Stimulated activated CD4-positive, alpha-beta T cell treated with anti-CD3 and anti-CD28 coated beads, TNF-alpha, amount 100 ng/mL, for 1 hour (primary cell): ENCODE measurements at places on chromosomes 3 and 15.
A peak's percentile ranks its signal among the peaks of the same experiment; 100 is the strongest.

DNA sequence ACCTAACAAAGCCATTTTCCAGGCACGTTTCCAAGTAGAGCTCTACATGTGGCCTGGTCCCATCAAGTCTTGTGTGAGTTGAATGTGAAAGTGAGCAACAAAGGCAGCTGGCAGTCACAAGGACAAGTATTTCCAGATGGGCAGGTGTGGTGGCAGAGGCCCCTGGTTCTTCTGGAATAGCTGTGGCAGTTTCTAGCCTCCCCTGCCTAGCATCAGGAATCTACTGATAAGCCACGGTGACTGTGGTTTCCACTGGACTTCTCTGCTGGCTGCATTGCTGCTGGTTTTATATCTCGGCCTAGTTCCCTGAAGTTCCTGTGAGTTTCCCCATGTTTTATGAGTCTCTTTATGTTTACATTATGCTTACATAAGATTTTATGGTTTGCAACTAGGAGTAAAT lies 117.7 kb downstream of the GOLIM4 start:
- DNase-seq: no peak

- DNase-seq: peak; percentile 33
Measured at GRCh38 chr15:45200799-45201556, 13.2 kb upstream of the SHF start.

GRCh38 chr15:33810073-33810595 lies 158.2 kb upstream of the CHRM5 start:
- no peak for DNase-seq

DNA sequence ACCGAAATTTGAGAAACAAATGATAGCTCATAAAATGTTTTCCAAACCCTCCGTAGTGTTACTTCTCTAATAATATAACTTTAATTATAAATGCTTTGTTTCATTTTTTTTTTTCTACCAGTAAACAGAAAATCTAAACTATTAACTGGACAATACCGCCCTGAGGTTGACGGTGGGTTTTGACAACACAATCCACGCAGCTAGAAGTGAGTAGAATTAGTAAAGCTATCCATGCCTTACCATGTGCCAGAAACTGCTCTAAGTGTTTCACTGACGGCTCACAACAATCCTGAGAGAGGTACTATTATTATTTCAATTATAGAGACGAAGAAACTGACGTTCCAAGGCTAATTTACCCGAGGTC lies 410 bp downstream of the NDUFAF1 start:
- no peak for DNase-seq

DNA sequence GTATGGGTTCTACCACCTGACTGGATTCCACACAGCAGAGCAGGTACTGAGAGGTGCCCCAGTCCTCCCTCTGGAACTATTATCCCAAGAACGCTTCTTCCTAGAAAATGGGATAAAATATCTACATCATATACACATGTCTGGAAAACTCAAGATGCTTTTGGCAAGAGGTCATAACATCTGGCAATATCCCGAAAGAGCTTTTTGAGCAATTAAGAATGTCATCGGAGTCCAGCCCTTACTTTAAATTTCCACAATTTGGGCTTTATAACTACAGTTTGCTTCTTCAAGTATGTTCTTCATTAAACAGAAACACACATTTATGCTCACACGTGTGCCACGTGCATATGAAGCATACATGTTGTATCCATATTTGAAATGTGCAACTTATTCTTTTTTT lies 365.9 kb upstream of the THBS1 start:
- no peak for DNase-seq

DNA sequence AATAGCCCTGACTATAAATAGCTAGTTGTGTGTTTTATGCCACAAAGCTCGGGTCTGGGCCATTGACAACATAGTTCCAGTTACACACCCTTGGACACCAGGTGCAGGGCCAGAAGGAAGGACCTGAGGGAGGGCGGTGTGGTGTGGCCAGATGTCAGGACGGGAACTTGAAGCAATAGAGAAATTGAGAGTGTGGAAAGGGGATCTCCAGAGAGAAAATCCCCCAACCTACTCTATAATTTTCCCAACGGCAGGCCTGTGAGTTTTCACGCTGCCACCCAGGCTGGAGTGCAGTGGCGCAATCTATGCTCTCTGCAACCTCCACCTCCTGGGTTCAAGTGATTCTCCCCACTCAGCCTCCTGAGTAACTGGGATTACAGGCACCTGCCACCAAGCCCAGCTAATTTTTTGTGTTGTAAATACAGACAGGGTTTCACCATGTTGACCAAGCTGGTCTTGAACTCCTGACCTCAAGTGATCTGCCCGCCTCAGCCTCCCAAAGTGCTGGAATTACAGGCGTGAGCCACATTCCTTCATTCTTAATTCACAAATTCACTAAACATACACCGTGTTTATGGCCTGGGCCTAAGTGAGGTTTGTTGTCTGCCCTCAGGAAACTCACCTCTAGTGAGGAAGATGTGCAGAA lies 70.8 kb upstream of the KLF13 start:
- DNase-seq: no peak

DNA sequence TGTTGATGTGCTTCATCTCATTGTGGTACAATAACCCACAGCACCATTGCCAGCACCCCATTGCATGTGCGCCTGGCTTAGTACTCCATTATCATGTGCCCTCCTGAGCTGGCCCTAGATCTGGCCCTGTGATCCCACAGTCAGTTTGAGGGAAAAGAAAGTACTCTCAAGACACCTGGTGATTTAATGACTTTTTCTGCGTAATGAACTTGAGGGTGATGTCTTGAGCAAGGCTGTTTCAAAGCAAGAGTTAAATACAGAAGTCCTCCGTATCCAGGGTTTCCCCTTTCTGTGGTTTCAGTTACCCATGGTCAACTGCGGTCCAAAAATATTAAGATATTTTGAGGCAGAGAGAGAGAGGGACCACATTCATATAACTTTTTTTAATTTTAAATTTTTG lies 16.3 kb downstream of the C3orf20 start:
- DNase-seq: no peak

DNA sequence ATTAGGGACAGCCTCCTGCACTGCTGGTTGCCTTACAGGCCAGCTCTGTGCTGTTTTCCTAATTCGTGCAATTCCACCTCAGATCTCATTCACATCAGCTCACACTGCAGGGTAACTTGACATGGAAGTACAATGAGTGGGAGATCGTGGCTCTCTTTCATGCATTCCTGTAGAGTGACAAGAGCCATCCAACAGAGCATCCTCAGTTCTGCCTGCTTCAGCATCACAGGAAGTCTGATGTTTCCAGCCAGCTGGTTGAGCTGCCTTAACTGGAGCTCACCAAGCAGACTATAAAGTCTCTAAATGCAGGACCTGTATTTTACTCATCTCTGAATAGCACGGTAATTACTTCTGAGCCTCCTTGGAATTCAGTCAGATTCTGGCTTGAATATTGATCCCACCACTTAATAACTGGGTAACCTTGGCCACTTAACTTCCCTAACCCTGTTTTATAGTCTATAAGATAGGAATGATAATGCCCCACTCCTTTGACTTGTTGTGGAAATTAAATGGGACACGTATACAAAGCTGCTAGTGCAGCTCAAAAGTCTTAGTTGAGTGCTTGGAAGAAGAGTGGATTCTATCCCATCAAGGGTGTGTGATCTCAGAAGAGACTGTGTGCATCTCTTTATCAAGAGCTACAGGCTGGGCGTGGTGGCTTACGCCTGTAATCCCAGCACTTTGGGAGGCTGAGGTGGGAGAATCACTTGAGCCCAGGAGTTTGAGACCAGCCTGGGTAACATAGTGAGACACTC lies 1.4 kb upstream of the DIS3L start:
- DNase-seq: no peak

DNA sequence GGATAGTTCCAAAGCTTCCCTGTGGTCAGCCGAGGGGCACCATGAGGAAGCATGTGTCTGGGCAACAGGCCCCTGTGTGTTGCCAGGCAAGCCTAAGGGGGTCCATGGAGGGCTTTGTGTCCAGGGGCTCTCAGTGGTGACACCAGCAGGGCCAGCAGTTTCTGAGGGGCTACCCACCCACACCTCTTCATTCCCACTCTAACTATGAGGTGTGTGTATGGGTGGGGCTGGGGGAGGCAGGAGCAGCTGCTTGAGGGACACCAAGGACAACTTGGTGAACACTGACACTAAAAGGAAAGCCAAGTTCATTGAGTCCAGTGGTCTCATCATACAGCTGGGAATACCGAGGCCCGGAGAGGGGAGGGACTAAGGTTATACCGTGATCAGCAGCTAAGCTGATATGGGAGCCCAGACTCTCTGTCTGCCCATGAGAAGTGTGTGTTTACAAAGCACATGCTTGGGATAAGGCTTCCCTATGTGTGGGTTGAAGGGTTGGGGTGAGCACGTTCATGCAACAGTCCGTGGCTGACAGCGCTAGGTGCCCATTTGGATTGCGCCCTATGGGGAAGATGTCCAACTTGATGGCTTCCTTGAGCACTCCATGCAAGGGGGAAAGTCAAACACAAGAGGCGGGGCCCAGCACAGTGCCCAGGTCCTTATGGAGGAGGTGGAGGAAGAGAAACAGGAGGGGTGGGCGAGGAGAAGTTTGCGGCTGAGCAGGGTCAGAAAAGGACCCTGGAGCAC lies 34.8 kb upstream of the CHRNB4 start:
- no peak for DNase-seq

DNA sequence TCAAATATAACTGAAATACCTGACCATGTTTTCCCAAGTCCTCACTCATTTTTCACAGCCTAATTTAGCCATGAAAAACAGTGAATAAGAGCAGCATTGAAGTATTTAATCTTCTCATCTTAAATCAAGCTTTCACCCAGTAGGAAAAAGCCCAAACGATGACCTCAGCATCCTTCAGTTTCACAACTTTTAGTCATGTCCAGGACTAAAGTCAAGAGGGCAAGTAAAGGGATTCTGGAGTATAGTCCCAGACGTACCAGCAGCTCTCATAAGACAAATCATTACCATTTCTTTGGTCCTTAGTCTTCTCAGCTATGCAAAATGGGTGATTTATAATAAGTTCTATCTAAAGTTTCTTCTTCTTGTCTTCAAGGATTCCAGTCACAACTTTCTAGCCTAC lies 237.3 kb downstream of the IL5RA start:
- DNase-seq: no peak

DNA sequence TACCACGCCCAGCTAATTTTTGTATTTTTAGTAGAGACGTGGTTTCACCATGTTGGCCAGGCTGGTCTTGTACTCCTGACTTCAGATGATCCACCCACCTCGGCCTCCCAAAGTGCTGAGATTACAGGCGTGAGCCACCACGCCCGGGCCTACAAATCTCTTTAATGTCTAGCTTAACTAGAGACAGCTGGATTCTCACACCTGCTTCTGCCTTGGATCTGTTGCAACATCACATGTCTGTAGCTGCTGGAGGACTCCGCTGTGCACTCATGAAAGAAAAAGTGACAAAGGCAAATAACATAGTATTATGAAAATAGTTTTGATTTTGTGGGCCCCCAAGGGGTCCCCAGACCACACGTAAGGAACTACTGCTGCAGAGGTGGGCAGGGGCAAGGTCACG lies 85.9 kb downstream of the NCEH1 start:
- DNase-seq: no peak

- DNase-seq: no peak
Measured at GRCh38 chr3:14129296-14129695, 4.4 kb downstream of the TMEM43 start.

- no peak for DNase-seq
Measured at GRCh38 chr3:187069857-187070516, 69.3 kb downstream of the RPL39L start.

DNA sequence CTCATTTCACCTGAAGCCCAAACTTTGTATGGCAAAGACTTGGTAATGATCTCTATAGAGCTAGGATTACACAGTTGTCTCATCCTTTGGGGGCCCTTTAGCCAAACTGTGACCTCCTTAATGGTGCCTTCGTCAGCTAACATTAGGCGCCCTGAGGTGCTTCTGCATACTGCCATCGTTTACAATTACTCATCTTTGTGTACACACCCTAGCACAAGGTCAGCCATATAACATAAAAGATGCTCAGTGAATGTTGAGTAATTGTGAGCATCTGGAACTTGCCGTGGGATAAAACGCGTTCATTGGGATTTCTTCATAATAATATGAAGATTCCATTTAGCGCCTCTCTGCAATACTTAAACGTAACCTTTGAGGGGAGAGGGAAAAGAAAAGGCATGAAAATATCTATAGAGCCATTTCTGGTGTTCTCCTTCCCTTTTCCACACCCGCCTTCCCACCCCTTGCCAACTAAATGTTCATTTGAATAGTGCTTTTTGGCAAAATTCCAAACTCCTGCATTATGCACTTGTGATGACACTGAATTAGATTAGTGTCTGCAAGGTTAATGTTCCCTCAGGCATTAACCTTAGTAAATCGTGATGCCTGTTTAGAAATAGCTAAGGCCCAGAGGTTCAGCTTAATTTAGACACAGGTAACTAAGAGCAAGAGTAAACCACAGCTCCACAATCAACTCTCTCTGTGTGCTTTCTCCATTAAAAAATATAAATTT lies 990 bp upstream of the ZNF148 start:
- no peak for DNase-seq

DNA sequence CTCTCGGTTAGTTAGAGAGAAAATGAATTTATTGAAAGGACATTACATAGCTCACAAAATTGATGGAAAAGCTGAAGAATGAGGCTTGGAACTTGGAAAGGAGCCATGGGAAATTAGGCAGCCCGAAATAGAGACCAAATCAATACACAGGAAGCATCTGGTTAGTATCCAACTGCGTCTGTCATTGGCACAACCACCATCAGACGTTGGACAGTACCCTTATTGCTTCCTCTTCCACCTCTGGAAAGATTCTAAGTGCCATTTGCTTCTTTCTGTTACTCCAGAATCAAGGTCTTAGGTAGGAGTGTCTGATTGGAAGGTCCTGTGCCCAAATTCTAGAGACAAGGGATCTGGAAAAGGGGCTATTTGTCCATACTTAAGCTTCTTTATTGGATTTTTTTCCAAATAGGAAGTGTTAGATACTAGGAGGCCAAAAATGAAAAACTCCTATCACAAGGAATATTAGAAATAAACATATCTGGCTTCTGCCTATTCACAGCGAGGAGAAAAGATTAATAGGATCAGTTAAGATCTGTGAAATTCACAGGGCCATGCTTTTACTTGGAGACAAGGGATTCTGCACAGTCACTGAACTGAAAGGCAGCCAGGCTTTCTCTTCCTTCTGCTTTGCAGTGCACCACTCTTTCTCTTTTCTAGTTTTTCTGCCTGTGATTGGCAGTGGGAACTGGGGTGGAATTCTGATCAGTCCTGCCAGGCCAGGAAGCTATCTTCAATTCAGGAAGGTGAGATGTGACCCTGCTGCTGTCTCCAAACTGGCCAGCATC lies 10.7 kb upstream of the HACD2 start:
- no peak for DNase-seq

DNA sequence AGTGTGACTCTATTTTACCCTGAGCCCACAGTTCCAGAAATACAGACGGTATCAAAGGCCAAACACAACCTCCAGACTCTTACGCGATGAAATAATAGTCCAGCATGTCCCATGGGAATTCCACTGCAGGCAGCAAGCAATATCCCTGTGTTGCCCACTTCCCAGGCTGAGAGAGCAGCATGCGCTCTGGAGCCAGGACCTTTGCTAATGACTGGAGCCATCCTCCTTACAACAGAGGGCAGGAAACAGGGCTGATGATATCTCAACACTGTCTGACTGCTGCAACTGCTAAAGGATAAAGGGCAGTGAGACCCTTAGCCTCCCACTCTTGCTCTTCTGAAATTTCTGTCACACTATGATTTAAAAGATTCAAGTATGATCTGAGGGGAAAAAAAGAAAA lies 34.8 kb downstream of the MCF2L2 start:
- no peak for DNase-seq
